ENCODE measurements at places on chromosomes 2 and 18. TPM values are rescaled to one million over a fixed set of nuclear protein-coding genes. Genes with fewer than 3 reads are reported as not detected.

GRCh38 chr2:152322222-152322621, 12.8 kb upstream of the FMNL2 start:
- H3K27me3 ChIP-seq, result no peaks in the 10 kb centered on the region
- DNase-seq, result no peak
- H3K4me1 ChIP-seq, result no peaks in the 10 kb centered on the region
- H3K4me3 ChIP-seq, result no peak overlapping the region

Gene SCN1A
- total RNA-seq, result not detected

Gene TPRKB
- total RNA-seq, result 161 TPM

Gene TEKT4
- total RNA-seq, result not detected

Gene MLPH
- not detected for total RNA-seq

DNA sequence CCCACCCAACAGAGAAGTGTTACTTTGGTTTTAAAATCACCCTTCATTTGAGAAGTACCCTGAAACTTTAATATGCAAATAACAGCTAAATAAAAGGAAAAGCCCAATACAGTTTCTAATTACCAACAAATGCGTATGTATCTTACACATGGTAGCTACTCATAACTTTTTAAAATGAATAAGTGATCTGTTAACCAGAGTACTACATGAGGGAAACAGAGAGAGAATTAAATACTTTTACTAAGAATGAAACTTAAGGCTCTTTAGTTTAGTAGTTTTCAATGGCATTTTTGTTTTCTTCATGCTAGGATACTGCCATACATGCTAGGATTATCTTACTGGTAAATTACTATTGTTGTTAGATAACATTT, 39.1 kb upstream of the NABP1 start:
- H3K4me1 ChIP-seq, result peaks cover 41% of the 10 kb centered on the region
- H3K27me3 ChIP-seq, result no peaks in the 10 kb centered on the region
- no peaks in the 10 kb centered on the region for H3K36me3 ChIP-seq
- no peak overlapping the region for H3K27ac ChIP-seq
- no peak overlapping the region for H3K4me3 ChIP-seq
- no peak for DNase-seq

DNA sequence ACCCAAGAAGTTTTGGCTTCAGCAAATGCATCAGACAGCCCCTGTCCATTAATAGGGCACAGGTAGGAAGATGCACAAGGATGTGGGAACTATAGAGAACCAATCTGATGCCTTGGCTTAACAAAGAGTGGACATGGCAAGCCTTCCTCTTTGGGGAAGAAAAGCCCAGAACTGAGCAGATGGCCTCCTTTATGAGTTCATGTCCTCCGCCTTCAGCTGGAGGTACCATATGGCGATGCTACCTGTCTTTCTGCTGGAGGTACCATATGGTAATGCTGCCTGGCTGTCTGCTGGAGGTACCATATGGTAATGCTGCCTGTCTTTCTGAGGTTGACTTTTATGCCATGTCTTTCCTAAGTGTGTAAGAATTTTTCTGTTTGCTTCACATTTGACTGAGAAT, 6.0 kb downstream of the RETREG2 start:
- H3K27me3 ChIP-seq, result no peaks in the 10 kb centered on the region
- no peak for DNase-seq
- H3K4me1 ChIP-seq, result 0 out of 2 replicates have a peak, but pooled peaks cover 2% of the 10 kb centered on the region
- H3K4me3 ChIP-seq, result no peak overlapping the region
- H3K27ac ChIP-seq, result no peak overlapping the region
- peaks cover 15% of the 10 kb centered on the region for H3K36me3 ChIP-seq

GRCh38 chr2:37414470-37414949, 70.1 kb downstream of the QPCT start:
- no peak overlapping the region for H3K4me3 ChIP-seq
- no peaks in the 10 kb centered on the region for H3K27me3 ChIP-seq
- peaks cover 28% of the 10 kb centered on the region for H3K4me1 ChIP-seq
- DNase-seq, result no peak
- no peaks in the 10 kb centered on the region for H3K36me3 ChIP-seq
- H3K27ac ChIP-seq, result peak overlapping the region; percentile 8

DNA sequence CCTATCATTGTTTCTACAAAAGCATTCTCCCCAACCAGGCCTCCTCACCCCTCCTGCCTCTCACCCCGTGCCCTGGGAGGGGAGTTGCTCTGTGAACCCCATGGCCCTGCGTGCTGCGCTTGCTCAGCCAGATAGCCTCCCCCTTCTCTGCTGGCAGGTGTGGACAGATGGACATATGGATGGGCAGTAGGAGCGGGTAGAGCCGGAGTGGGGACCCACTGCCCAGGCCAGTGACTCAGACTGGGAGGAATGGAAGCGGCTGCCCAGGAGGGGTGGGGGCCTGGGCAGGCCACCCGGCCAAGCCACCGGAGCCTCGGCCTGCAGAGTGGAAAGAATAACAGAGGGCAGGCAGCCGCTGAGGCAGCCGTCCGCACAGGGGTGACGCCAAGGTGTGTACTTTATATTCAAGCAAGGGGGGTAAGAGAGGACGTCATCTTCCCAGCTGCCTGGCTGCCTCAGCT, 8.7 kb downstream of the CYP26B1 start:
- no peak overlapping the region for H3K4me3 ChIP-seq
- peaks cover 38% of the 10 kb centered on the region for H3K4me1 ChIP-seq
- no peak for DNase-seq
- H3K27ac ChIP-seq, result peak overlapping the region; percentile 91

- H3K4me3 ChIP-seq, result no peak overlapping the region
- H3K36me3 ChIP-seq, result no peaks in the 10 kb centered on the region
- no peak overlapping the region for H3K27ac ChIP-seq
- peaks cover 18% of the 10 kb centered on the region for H3K4me1 ChIP-seq
- DNase-seq, result peak; percentile 43
- H3K27me3 ChIP-seq, result peaks cover 3% of the 10 kb centered on the region
These were observed 14.4 kb upstream of the STAT4 start for GRCh38 chr2:191165176-191165643.

Gene BCL11A
- total RNA-seq, result 29.7 TPM

Gene TMSB10
- 2,398 TPM for total RNA-seq

DNA sequence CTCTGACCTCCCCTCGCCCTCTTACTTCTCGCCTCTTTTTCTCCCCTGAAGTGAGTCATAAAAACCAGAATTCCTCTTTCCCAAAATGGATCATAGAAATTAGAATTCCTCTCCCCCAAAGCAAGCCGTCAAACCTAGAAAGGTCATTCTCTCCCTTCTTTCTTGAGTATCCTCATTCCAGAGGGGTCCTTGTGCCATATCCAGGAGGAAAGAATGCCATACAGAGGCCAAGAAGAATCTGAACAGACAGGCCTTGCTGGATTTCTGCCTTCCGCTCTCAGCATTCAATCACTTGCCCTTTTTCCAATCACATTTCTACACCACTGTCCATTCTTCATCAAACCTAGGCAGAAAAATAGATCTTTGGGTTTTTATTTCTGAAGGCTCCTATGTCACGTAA, 31.1 kb upstream of the MAPK4 start:
- H3K4me3 ChIP-seq, result no peak overlapping the region
- no peaks in the 10 kb centered on the region for H3K36me3 ChIP-seq
- H3K27ac ChIP-seq, result no peak overlapping the region
- no peaks in the 10 kb centered on the region for H3K4me1 ChIP-seq
- H3K27me3 ChIP-seq, result no peaks in the 10 kb centered on the region
- no peak for DNase-seq

Gene HSPE1
- 395 TPM for total RNA-seq

Gene CYP27A1
- total RNA-seq, result 3.6 TPM

Gene SERPINB3
- total RNA-seq, result not detected

GRCh38 chr18:35716169-35716831, 134.8 kb downstream of the GALNT1 start:
- H3K27me3 ChIP-seq, result no peaks in the 10 kb centered on the region
- no peak for DNase-seq
- no peak overlapping the region for H3K27ac ChIP-seq
- H3K4me1 ChIP-seq, result no peaks in the 10 kb centered on the region
- H3K4me3 ChIP-seq, result no peak overlapping the region

DNA sequence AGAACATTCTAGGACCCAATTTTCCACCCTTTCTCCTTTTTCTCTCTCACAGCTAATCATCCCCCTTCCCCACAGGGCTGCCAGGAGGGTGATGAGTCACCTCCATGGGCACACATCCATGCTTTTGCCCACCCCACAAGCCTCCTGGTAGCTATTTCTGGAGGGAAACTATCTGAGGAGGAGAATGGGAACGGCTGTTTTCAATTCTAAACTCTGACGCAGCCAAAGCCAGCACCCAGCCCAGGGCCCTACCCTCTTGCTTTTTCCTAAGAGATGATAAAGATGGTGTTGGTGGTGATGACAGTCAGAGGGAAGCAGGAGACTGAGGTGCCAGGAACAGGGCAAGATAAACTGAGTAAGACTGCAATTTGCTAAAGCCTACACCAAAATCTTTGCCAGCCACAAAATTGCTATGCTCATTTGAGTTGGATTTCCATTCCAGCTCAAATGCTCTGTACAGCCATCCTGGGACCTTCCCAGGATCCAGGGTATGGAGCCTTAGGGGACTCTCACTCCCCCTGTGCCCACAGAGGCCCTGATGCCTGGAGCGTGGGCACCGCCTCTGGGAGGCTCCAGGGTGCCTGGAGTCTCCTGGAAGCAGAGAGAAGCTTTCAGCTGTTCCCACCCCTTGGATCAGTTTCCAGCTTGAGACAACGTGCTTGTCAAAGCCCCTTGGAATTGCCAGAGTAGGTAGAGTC, 62.0 kb upstream of the FZD7 start:
- H3K4me1 ChIP-seq, result peaks cover 6% of the 10 kb centered on the region
- no peak for DNase-seq
- H3K4me3 ChIP-seq, result no peak overlapping the region
- H3K27me3 ChIP-seq, result no peaks in the 10 kb centered on the region

DNA sequence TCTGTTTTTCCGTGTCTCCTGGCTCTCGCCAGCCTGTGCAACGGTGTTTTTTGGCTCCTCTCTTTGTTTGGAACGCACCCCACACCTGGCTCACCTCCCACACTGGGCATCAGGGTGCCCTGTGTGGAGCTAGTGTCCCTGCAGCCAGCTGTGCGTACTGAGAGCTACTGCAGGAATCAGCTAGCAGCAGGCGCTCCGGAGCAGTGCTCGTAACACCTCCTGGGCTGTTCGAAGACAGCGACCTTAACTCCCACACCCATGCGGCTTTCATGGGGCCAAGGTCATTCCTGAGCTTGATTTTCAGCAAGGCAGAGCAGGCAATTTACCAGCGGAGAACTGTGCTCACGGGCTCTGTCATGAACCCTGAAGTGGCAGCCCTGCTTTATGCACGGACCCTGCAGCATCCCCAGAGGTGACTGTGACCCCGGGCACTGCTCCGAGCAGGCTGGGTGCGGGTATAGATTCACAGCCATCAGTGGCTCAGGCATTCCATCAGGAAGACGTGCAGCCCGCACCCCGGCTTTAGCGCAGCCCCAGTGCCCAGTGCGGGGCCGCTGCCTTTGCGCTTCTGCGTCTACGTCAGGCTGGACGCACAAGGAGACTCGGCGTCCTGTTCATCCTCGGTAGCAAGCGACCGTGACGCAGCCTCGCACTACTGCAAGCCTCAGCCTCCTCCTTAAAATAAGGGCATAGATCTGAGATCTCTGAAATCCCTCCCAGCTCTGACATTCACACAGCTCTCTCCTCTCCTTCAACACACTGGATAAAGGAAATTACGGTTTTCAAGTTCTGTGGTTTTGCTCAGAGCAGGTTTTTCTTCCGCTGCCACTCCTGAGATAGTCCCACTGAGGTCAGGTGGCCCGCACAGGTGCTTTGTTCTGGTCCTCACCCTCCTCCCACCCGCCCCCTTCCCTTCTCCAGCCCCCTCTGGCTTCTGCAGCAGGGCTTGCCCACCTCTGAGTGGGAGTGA, 58.2 kb downstream of the ADI1 start:
- no peak overlapping the region for H3K27ac ChIP-seq
- H3K4me1 ChIP-seq, result peaks cover 4% of the 10 kb centered on the region
- no peak overlapping the region for H3K4me3 ChIP-seq
- no peak for DNase-seq

Gene ZNF532
- 27.7 TPM for total RNA-seq

Gene BIN1
- 90.4 TPM for total RNA-seq

DNA sequence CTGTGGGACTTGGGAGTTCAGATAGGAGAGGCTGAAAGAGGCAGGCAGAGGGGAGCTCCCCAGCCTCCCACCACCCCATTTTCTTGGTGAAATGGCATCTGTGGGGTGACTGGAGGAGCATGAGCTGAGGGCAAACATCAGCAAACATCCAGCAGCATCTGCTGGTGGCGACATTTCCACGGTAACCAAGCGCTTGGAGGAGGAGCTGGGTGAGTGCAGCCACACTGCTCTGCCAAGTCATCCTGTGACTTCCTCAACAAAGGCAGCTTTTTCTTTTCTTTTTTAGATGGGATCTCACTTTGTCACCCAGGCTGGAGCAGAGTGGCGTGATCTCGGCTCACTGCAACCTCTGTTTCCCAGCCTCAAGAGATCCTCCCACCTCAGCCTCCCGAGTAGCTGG, 5.6 kb downstream of the TXNL4A start:
- no peaks in the 10 kb centered on the region for H3K27me3 ChIP-seq
- DNase-seq, result no peak
- no peak overlapping the region for H3K27ac ChIP-seq
- no peak overlapping the region for H3K4me3 ChIP-seq
- H3K36me3 ChIP-seq, result no peaks in the 10 kb centered on the region

DNA sequence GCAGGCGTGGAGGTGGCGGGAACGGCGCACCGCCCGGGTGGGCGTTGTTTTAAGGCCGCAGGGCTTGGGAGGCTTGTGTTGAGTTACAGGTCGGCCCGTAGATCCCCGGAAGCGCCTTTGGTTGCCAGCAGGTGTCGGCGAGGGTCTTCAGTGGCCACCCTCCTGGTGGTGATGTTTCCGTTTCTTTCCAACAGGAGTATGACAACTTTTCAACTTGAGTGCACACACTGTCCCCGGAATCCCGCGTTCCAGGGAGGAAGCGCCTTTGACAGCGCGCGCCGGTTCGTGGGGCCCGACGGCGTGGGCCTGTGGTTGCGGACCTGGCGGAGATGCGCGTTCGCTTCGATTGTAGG, 1.0 kb upstream of the HDAC4 start:
- no peaks in the 10 kb centered on the region for H3K27me3 ChIP-seq
- peak overlapping the region; percentile 99 for H3K27ac ChIP-seq
- no peaks in the 10 kb centered on the region for H3K4me1 ChIP-seq
- no peaks in the 10 kb centered on the region for H3K36me3 ChIP-seq

Gene TRIM54
- 0.34 TPM for total RNA-seq

- peaks cover 46% of the 10 kb centered on the region for H3K36me3 ChIP-seq
- no peak overlapping the region for H3K4me3 ChIP-seq
These were observed 50.5 kb downstream of the PAX3 start for GRCh38 chr2:222248256-222248655.

Gene CROCC2
- total RNA-seq, result 0.15 TPM

DNA sequence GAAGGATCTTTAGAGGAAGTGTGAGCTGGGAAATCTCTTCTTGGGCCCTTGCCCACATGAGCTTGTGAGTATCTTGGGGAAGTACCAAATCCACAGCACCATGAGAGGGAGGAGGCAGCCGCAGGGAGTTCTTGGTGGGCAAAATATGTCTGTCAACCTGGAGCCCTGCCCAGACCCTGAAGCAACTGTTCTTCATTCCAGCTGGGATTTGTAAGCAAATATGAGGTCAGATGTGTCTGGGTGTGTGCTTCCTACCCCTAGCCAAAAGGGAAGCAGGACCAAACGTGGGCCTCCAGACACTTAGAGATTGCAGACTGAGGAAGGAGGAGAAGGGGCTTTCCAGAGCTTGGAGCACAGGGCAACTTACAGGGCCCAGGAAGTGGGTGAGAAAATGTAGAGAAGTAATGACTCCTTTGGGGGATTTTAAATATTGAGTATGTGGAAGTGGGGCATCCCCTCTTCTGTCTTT, 41.9 kb downstream of the TMEM247 start:
- H3K4me1 ChIP-seq, result peaks cover 11% of the 10 kb centered on the region
- H3K36me3 ChIP-seq, result no peaks in the 10 kb centered on the region
- no peak overlapping the region for H3K4me3 ChIP-seq
- no peak overlapping the region for H3K27ac ChIP-seq
- peak; percentile 72 for DNase-seq

Data from SJCRH30 (cell line).